ENCODE measurements at places on chromosomes 2 and 18. TPM values are rescaled to one million over a fixed set of nuclear protein-coding genes. Genes with fewer than 3 reads are reported as not detected.

The PTPRN gene
- total RNA-seq, result 2.5 TPM

The LOXHD1 gene
- total RNA-seq, result 0.12 TPM

The SPEG gene
- total RNA-seq, result 1.5 TPM

The IL37 gene
- total RNA-seq, result not detected

The SP5 gene
- not detected for total RNA-seq

The ACKR3 gene
- total RNA-seq, result 1.5 TPM

The MBD5 gene
- total RNA-seq, result 17.0 TPM

The ATP6V1B1 gene
- total RNA-seq, result not detected

The CDH7 gene
- not detected for total RNA-seq

The GDF7 gene
- total RNA-seq, result not detected

The TGIF1 gene
- 21.2 TPM for total RNA-seq

The RGPD3 gene
- not detected for total RNA-seq

GRCh38 chr2:181738563-181738962, 58.2 kb upstream of the NEUROD1 start:
- DNase-seq, result no peak

GRCh38 chr2:65922794-65923193, 490.4 kb upstream of the SPRED2 start:
- DNase-seq, result no peak

- DNase-seq, result no peak
Observed at GRCh38 chr2:53211201-53211774, 556.3 kb upstream of the CHAC2 start.

DNA sequence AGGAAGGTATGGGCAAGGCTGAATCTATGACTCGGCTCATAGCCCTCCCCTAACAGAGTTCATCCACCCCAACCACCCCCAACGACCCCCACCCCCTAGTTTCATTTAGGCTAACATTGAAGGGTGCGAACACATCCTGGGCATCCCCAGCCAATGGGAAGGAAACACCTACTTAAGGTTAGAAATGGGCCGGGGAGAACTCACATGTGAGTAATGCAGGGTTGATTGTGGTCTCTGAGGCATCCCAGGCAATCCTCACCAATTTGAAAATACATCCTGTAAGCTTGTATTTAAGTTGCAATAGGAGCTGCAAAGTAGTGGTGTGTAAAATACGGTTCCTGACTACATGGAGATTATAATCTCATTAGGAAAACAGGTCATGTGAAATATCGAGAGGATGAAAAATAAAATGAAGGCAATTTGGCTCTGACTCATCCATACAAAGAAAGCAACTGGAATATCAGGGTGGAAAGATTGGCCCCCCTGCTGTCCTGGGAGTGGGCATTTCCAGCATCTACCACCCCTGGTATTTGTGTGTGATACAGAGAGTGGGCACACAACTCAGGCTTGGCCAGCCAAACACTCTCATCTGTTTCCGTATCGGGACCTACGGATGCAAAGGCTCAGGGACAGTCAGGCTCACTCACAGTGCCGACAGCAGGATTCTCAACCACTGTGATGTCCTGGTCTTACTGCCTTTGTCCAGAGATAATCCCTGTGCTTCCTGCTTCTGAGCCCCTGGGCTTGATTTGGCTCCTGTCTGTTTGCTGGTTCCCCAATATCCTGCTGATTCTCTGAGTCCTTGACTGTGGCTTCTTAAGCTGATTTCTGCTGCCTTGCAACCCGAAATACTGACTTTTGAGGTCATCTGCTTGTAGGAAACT, 90.0 kb upstream of the NCKAP5 start:
- DNase-seq, result no peak

DNA sequence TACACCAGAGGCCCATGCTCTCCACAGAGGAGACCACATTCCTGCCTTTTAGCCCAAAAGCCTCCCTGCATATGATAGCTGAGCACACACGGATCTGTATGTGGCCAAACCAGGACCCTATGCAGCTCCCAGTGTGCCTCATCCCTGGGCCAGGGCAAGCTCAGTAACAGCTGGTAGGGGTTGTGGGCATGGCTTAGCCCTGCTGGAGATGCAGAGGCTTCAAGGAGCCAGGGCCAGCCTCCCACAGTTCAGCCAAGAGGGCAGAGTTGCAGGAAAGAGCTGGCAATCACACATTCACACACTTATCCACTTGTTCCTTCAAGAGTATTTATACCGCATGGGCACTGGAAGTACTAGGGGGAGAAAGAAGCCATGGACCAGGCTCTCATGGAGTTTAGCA, 1.6 kb upstream of the LIMS2 start:
- no peak for DNase-seq

DNA sequence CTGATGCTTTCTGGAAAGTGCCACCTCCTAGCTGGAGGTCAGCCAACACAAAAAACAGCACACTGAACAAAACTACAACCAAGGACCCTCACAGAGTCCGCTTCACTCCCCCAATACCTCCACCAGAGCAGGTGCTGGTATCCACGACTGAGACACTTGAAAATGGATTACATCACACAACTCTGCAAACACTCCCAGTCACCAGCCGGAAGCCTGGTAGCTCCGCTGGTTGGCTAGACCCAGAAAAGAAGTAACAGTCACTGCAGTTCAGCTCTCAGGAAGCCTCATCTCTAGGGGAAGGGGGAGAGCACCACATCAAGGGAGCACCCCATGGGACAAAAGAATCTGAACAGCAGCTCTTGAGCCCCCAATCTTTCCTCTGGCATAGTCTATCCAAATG, 175.4 kb downstream of the LCLAT1 start:
- peak; percentile 33 for DNase-seq

GRCh38 chr2:210112871-210113270, 58.3 kb downstream of the KANSL1L start:
- no peak for DNase-seq

DNA sequence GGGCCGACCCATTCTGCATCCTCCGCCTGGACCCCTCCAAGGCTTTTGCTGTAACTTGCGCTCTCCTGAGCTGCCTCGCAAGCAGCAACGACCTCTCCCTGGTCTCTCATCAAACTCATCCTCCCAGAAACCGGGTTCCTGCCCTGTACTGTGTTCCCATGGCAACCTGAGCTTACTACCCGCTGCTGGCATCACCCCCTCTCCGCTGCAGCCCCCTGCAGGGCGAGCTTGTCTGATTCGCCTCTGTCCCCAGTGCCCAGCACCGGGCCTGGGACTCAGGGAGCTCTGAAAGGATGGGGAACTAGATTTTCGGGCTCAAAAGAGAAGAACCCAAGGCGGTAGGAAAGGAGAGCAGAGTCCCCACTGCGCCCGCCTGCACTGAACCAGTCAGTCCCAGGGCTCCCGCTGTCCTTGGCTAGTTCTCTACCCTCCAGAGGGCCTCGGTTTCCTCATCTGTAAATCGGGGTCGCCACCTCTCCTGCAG, 463 bp downstream of the HS1BP3 start:
- no peak for DNase-seq

DNA sequence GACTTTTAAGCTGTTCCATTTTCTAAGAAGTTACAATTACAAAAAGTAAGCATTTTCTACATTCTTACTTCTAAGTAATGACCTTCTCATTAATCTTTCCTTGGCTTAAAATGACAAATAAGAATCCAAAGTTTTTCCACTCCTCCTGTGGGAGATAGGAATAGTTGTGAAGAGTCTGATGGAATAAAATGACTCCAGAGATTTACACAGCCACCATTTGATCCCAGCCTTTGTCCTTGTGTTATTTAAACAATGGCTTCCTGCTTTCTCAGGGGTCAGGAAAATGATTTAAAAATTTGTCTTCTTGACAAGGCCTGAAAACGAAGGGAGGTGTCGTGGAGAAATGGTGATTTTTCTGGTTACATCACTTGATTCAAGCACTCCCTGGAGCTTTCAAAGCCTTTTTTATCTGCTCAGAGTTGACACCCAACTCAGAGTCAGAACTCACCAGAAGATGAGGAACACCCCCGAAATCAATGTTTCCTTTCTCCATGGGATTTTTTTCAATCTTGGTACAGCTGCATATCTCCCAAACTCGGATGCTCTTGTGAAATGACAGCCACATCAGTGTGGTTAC, 106.5 kb downstream of the GALNT3 start:
- DNase-seq, result no peak

DNA sequence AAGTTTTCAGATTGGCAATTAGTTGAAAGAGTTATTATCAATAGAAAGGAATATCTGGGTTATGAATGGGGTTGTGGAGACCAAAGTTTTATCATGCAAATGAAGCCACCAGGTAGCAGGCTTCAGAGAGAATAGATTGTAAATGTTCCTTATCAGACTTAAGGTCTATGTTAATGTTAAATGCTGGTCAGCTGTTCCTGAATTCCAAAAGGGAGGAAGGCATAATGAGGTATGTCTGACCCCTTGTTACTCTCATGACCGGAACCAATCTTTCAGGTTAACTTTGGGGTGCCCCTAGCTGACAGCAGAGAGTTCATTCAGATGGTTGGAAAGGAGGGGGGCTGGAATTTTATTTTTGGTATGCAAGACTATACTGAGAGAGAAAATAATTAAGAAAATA, 47.9 kb downstream of the RIT2 start:
- no peak for DNase-seq

GRCh38 chr18:3494245-3494526, 44.2 kb downstream of the TGIF1 start:
- DNase-seq, result no peak

GRCh38 chr2:58896638-58897037, 655.5 kb upstream of the FANCL start:
- no peak for DNase-seq

DNA sequence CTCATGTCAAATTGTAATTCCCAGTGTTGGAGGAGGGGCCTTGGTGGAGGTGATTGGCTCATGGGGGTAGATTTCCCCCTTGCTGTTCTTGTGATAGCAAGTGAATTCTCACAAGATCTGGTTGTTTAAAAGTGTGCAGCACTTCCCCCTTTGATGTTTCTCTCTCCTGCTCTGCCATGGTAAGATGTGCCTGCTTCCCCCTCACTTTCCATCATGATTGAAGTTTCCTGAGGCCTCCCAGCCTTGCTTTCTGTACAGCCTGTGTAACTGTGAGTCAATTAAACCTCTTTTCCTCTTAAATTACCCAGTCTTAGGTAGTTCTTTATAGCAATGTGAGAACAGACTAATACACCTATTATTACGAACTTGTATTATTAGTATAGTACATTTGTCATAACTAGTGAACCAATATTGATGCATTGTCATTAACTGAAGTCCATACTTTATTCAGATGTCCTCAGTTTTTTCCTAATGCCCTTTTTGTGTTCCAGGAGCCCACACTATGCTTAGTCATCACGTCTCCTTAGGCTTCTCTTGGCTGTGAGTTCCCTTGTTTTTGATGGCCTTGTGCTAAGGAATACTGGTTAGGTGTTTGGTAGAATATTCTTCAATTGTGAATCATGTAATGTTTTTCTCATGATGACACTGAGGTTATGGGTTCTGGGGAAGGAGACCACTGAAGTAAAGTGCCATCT, 4.5 kb upstream of the MAP3K2 start:
- no peak for DNase-seq

GRCh38 chr2:156396126-156396525, 40.1 kb upstream of the GPD2 start:
- no peak for DNase-seq
